ENCODE measurements at places on chromosomes 2 and 18. TPM values are rescaled to one million over a fixed set of nuclear protein-coding genes. Genes with fewer than 3 reads are reported as not detected.

The GPR45 gene
- not detected for total RNA-seq

The C1QL2 gene
- not detected for total RNA-seq

The SPEG gene
- total RNA-seq: 9.9 TPM

The DSC1 gene
- total RNA-seq: not detected

Measured in kidney epithelial cell (primary cell).